Ureter (tissue), 1 donor: ENCODE measurements at places on chromosomes 16 and 17. TPM values are rescaled to one million over a fixed set of nuclear protein-coding genes. Genes with fewer than 3 reads are reported as not detected.
A peak's percentile ranks its signal among the peaks of the same experiment; 100 is the strongest.

DNA sequence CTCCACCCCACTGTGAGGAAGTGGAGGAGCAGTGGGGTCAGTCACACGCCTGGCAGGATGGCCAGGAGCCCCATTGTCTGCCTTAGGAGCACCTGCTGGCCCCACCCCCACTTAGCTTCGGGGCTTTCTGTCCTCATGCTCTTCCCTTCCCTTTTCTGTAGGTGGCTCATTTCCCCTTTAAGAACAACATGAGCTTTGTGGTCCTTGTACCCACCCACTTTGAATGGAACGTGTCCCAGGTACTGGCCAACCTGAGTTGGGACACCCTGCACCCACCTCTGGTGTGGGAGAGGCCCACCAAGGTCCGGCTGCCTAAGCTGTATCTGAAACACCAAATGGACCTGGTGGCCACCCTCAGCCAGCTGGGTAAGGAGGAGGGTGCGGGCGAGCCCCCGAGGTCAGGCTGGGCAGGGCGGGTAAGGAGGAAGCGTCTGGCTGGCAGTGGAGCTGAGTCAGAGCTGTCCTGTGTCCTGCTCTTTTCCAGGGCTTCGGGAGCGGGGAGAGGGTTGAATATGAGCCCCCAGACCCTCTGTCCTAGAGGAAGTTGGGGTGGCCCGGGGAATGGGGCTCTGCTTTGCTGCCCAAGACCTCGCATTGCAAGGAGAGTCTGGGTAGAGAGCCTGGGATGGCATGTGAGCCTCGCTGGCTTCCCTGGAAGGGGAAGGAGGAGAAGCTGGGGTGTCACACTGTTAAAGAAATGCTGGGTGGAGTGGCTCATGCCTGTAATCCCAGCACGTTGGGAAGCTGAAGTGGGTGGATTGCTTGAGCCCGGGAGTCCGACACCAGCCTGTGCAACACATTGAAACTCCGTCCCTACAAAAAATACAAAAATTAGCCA is 9.2 kb upstream of the SERPINF1 start:
- no peak for DNase-seq

Gene OTOA
- 0.70 TPM for total RNA-seq

DNA sequence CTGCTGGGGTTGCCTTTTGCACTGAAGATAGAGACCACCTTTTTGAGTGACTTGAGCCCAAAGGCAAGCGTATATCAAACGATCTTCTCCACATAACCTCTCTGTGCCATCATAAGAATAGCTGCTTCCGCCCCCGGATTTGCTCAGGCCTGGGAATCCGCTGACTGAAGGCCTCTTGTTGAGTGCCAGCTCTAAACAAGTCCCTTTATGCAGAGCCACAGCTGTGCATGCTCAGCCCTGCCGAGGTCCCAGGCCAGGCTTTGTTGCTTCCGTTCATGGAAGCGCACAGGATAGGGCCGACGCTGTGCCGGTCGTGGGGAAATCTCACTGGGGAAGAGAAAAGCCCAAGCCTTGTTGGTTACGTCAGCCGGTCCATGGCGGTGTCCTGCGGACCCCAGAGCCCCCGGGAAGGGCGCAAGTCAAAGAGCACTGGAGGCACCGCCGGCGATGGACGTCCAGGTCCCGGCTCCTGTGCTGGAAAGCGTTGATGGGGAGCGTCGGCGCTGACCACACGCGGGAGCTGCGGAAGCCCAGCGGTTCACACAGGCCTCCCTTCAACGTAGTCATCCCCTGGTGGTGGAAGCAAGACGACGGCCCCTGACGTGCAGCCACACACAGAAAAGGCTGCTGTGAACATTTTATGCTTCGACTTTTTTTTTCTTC is 23.5 kb upstream of the RPL13 start:
- DNase-seq = no peak

DNA sequence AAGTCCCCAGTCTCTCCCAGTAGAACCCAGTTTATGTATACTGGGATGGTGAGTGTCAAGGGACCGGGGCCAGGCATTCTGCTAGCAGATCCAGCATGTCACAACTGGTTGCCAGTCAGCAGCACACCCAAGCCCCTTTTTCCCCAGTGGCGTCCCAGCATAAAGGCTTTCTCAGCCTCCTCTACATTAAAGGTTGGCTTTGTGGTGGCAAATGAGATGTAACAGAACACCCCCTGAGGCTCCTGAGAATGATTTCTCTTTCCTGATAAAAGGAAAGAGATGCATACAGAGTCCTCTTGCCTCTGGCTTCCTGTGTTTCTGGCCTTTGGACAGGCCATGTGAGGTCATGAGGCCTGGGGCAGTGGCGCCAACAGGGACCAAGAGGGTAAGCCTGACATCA is 27.9 kb downstream of the IRX6 start:
- DNase-seq = no peak

- no peak for DNase-seq
Measured at GRCh38 chr17:35523296-35523695, 14.2 kb downstream of the SLFN12L start.

Gene ESRP2
- total RNA-seq = 127 TPM

DNA sequence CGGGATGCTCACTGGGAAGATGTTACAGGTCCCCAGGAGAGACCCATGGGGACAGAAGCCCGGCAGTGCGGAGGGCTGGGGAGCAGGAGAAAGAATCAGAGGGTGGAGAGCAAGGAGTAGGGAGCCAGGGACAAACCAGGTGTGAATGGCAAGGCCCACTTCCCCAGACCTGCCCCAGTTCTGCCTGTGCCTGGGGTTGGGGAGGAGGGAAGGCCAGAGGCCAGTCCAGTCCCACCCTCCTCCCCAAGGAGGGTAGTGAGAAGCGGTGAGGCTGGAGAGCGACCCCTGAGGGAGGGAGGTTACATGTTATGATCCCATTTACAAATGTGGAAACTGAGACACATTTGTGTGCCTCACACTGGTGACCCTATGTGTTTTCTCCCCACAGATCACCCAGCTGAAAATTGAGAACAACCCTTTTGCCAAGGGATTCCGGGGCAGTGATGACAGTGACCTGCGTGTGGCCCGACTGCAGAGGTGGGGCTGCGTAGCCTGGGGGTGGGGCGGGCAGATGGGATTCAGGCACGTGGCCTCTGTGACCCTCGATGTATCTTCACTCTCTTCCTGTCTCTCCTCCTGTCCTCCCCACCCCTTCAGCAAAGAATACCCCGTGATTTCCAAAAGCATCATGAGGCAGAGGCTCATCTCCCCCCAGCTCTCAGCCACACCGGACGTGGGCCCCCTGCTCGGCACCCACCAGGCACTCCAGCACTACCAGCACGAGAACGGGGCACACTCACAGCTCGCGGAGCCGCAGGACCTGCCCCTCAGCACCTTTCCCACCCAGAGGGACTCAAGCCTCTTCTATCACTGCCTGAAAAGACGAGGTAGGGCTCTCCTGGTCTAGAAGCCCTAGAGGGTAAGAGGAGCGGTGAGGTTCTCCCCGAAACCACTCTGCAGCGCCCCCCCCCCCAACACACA is 27.5 kb downstream of the TBX4 start:
- no peak for DNase-seq

Gene LIG3
- 79.0 TPM for total RNA-seq

Gene TPSAB1
- 38.0 TPM for total RNA-seq

- no peak for DNase-seq
Measured at GRCh38 chr17:7710301-7710700, 5.3 kb downstream of the EFNB3 start.

DNA sequence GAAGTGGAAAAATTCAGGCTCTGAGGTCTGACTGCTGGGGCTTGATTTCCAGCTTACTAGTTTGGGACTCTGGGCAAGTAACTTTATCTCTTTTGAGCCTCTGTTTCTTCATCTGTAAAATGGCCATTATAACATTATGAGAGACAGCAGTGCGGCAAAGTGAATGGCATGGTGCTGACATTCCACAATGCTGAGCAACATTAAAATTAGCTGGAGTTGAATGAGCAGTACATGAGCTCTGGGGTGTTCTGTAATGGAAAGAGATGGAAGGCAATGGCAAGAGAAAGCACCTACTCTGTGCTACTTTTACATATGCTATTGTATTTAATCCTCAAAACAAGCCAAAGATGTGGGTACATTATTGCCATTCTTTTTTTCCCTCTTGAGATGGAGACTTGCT is 535.7 kb upstream of the CDH11 start:
- no peak for DNase-seq

DNA sequence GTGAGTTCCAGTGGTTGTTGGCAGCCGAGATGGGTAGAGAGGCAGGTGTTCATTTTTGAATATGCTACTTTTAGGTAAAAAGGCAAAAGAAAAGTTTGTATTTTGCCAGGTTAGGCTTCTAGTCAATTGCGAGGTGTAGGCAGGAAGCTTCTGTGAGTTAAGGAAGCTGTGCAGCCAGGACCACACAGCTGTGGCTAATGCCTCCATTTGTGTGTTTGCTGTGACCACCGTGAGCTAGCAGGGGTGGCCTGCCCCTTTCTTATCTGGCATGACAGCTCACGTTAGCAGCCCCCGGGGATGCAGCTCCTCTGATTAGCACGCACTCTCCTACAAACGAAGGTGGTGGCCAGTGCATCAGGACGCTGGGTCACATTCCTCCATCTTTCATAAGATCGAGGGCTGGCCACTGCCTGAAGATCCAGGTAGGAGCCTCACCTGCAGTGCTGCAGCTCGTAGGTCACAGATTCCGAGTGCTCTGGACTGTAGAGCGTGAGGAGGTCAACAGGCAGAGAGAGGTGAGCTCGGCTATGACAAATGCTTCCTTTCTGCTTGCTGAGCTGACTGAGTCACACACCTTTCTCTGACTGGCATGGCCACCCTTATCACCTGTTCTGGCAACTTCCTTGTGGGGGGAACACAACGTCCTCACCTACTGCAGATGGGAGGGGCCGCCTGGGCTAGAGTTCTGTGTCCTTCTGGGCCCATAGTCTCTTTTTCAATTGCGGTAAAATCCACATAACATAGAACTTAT is 244.4 kb downstream of the HS3ST3B1 start:
- DNase-seq = no peak

DNA sequence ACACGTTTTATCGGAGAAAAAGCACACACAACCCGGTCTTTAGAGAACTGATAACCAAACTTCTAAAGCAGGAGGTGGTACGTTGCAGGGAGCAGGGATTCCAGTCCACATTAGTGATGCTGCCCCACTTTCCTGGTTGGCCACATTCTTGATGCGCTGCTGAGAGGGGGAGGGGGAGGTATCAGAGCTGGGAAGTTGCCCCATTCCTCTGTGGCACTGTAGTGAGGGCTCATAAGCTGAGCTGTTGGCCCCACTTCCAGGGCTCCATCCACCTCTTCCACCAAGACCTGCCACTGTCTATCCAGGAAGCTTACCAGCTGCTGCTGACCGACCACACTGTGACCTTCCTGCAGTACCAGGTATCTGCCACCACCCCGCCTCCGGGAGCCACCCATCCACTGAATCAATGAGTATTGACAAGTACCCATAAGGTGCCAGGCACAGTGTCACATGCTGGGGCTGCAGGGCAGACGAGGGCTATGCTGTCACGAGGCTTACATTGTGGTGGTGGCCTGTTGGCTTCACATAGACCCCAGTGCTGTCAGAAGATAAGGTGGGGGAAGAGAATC is 1.1 kb downstream of the TSEN54 start:
- DNase-seq = peak; percentile 57

- DNase-seq = no peak
Measured at GRCh38 chr16:57876210-57876609, 73.9 kb upstream of the KIFC3 start.

DNA sequence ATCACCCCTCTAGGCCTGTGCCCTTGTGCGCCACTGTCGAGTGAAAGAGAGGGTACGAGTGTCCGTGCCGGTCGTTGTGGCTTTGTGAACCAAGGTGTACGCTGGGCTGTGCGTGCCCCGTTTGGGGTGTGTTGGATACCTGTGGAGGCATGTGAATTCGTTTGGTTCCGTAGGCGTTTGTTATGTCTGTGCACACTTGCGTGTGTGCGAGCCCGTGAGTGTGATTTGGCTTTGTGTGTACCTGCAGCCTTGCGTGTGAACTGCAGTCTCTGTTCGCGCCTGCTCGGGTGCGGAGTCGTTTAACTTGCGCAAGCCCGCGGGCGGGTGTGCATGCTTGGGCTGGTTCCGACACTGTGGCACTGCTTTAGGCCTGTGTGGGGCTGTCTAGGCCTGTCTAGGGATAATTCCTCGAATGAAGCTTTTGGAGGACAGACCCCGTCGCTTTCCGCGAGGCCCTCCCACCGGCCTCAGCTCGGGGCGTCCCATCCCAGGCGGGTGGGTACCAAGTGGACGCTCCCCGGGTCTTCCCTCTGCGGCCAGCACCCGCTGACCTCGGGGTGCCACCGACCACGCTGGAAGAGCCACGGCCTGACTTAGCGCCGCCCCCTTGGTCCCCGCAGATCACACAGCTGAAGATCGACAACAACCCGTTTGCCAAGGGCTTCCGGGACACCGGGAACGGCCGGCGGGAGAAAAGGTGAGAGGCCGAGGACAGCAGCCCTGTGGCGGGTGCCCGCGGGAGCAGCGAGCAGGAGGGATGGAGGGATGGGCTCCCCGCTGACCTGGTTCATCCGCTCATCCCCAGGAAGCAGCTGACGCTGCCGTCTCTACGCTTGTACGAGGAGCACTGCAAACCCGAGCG is 4.4 kb downstream of the TBX2 start:
- no peak for DNase-seq

- no peak for DNase-seq
Measured at GRCh38 chr16:62568926-62569325, 532.7 kb upstream of the CDH8 start.

DNA sequence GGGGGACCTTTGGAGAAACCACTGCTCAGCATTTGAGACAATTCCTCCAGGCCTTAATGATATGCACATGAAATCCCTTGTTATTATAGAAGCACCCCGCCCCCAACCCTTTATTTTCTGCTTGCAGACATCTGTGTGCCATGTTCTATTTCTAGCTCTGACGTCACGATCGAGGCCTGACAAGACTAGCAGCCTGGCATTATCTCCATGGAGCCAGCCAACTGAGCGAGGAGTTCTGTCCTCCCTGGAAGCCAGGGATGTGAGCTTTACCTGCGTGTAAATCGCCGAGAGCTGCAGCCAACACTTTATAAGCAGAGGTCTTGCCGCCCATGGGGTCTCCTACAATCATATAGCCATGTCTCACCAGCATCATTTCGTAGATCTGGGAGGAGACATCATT is 116.9 kb downstream of the DNAH3 start:
- no peak for DNase-seq

GRCh38 chr16:31861455-31861854 is 12.2 kb upstream of the ZNF267 start:
- DNase-seq = no peak

- no peak for DNase-seq
Measured at GRCh38 chr17:59369031-59369975, 37.8 kb downstream of the YPEL2 start.

Gene C17orf58
- total RNA-seq = 9.1 TPM
